ENCODE measurements at places on chromosomes 11 and 22. TPM values are rescaled to one million over a fixed set of nuclear protein-coding genes. Genes with fewer than 3 reads are reported as not detected.

DNA sequence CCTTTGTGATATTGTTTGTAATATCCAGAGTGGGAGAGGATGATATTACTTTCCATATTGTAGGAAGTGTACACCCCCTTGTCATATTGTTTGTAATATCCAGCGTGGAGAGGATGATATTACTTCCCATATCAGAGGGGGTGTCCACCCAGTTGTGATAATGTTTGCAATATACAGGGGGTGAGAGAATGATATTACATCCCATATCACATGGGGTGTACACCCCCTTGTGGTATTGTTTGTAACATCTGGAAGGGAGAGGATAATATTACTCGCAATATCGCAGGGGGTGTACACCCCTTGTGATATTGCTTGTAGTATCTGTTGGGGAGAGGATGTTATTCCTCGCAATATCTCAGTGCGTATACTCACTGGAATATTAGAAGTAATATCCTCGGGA is 61.5 kb downstream of the PRSS23 start:
- no peak for DNase-seq

- DNase-seq, result no peak
Measured at GRCh38 chr11:75809111-75809510, 5.9 kb upstream of the UVRAG start.

DNA sequence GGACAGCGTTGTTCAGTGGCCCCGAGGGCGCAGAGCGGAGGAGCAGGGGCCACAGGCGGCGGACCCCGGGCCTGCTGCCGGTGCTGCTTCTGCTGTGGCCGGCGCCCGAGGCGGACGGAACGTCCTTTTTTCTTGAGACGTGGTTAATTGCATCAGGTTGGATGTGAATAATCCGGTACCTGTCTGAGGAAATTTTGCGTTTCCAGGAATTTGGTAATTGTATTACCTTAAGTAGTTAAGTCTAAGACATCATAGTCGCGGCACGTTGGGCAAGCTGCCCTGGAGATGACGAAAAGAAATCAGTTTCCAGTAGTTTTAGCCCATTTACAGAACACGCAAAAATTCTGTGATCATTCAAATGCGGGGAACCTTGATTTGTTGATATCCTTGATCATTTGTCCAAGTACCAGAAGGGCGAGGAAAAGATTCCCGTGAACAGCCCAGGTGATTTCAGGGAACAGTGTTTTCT is 789 bp downstream of the SPECC1L start:
- DNase-seq, result no peak

DNA sequence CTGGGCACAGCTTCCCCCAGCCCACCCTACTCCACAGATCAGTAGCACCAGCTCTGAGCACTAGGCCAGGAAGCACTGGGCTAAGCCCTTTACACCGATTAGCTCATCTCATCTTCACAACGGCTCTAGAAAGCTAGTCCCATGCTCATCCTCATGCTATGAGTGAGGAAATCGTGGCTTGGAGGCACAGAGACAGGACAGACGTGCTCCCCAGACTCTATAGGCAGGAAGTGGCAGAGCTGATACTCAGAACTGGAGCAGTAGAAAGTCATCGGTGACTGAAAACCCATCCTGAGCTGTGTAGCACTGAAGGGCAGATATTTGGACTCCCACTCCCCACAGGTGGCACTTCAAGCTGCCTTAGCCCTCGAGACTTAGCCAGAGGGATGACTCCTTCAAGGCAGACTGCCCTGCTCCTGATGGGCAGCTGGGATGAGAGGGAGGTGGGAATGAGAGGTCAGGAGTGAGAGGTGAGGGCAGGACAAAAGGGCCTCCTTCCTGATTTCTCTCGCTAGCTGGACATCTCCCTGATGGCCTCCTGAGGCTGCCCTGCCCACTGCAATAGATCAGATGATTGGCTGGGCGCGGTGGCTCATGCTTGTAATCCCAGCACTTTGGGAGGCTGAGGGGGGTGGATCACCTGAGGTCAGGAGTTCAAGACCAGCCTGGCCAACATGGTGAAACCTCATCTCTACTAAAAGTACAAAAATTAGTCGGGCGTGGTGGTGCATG is 9.7 kb downstream of the CD5 start:
- DNase-seq, result no peak

- no peak for DNase-seq
Measured at GRCh38 chr11:8342821-8343681, 79.4 kb upstream of the LMO1 start.

DNA sequence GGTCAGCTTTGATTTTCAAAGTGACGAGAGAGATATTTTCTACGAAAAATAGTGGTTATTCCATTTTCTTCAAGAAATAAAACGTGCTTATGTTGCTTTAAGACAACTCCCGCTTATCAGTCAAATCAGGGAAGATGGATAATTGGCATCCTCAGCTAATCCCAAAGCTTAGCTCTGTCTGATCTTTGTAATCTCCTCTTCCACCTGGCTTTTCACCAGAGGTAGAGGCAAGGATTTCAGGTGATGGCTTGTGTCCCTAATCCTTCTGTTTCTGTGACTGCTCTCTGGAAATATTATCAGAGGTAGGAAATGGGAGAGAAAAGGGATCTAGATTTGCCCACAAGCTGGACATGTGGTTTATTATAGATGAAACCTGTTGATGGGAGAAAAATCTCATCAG is 78.9 kb downstream of the DBX1 start:
- DNase-seq, result no peak

DNA sequence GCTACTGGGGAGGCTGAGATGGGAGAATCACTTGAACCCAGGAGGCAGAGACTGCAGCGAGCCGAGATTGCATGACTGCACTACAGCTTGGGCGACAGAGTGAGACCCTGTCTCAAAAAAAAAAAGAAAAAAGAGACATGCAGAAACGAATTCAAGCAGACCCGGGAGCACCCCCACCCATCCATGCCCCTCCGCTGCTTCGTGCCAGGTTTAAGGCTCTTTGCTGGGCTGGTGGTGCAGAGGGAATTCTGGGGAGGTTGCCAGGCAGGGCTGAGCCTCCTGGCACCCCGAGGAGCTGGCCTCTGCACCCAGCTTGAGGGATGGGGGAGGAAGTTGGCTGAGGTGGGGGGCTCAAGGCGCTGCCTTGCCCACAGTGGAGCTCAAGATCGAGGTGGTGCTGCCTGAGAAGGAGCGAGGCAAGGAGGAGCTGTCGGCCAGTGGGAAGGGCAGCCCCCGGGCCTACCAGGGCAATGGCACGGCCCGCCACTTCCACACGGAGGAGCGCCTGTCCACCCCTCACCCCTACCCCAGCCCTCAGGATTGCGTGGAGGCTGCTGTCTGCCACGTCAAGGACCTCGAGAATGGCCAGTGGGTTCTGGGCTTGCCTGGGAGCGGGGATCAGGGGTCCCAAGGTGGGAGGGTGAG is 6.0 kb downstream of the AIFM3 start:
- DNase-seq, result no peak

- peak; percentile 15 for DNase-seq
Measured at GRCh38 chr11:66022401-66023185, 3.7 kb downstream of the CATSPER1 start.

- no peak for DNase-seq
Measured at GRCh38 chr11:63680834-63681320, 423 bp upstream of the RTN3 start.

DNA sequence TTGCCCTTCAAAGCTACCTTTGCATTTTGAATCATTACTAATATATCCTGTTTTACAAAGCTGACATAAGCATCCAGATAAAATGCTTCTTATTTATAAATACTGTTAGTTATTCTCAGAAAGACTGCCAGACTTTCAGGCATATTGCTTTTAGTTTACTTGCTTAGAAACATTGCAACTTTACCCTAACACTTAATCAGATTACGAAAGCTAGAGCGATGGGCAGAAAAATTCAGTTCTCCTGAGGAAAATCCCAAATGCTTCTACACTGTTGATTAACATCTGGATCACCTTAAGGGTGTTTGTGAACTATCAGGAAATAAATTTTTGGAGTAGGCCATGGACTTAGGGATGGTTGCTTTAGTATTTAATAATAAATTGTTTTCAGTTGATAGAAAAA is 289.7 kb upstream of the MPPED2 start:
- DNase-seq, result no peak

- DNase-seq, result no peak
Measured at GRCh38 chr11:93330446-93330984, at the start of gene DEUP1. Gene DEUP1 (plus strand): TSS chr11:93330742. CDS start chr11:93332260, 1,518 bp downstream.

DNA sequence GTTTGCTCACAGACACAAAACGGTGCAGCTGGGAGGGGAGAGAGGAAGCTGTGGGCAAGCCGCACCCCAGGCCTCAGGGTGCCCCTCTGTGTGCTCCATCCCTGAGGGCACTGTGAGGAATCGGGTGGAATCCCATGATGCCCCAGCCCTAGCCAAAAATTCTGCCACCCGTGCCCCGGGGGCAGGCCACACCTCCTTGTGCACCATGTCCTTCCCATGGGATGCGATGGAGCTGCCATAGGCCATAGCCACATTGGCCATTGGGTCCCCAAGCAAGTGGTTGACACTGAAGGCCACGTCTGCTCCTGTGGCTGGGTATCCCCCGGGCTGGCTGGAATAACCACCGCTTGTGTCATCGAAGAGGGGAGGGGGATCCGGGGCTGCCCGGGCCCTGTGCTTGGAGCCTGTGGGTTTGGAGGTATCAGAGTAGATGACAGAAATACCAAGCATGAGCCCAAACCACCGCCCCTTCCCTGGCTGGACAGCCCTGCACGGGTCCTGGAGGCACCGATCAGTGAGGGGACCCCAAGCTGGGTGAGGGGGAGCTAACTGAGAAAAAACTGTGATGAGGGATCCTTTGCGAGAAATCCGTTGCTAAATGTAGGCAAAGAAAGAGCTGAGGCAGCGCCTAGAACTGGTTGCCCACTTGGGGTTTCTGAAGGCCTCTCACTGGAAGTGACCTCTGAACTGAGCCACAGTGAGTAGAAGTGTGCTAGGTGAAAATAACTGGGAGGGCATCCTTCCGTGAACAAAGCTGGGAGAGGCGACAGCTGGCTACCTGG is 863 bp downstream of the YIF1A start:
- DNase-seq, result no peak

Gene MPZL2
- 18.1 TPM for total RNA-seq

Gene TPBGL
- total RNA-seq, result 0.05 TPM

Gene PGM2L1
- 8.0 TPM for total RNA-seq

Gene ATG13
- 35.2 TPM for total RNA-seq

Gene FGF4
- 0.09 TPM for total RNA-seq

Gene ACR
- total RNA-seq, result not detected

Gene SMTN
- 4.5 TPM for total RNA-seq

Gene TTC36
- 0.19 TPM for total RNA-seq
